ENCODE measurements at places on chromosomes 3 and 15.

GRCh38 chr15:87728998-87729397, 527.5 kb downstream of the NTRK3 start:
- no peak for DNase-seq

DNA sequence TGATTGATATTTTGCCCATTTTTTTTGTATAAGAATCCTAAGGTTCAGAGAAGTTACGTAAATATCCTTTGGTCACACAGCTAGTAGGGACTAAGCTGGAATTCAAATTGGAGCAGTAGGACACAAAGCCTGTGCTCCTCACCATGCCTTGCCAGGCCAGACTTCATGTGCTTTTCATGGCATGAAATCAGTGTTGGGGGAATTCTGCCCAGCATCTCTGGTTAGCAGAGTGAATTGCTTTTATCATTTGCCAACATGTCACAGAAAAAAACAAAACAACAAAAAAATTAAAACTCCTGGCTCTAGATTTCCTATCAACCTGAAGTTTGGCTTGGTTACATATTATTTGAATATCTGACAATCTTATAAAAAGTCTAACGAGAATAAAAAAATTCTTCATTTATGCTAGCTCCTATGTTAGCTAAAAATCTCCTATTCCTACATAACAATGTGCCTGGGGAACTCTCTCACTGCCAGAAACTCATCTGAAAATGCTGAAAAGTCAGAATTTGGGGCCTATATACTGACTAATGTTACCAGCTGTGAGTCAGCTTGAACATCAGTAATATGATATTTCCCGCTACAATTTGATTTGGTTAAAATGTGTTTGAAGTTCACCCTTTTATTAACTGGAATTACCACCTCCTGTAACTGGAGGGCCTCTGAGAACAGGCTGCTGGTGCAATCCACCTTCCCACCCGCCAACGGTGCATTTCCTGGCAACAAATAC, 141.7 kb downstream of the TIGIT start:
- DNase-seq: no peak

DNA sequence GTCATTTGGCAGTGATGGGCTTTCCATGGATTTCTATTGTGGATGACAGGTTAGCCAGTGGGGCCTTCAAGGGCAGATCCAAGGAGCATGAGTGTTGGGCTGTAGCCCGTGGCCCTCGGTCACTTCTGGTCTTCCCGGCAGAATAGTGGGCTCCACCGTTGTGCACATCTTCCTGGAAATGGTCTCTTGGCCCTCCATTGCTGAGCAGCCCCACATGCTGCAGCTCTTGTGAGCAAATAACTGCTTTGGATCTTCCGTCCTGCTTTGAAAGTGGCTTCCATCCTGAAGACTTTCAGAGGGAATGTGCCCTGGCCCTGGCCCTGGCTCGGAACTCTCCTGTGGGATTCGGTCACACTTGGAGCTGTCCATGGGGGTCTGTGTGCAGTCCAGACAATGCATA, 102.8 kb downstream of the SNRPN start:
- DNase-seq: no peak

- no peak for DNase-seq
These were observed 26.5 kb downstream of the IQGAP1 start for GRCh38 chr15:90414408-90415028.

- no peak for DNase-seq
These were observed 424.0 kb upstream of the C2CD4B start for GRCh38 chr15:62588938-62589670.

GRCh38 chr3:191330530-191331048, 263 bp upstream of the UTS2B start:
- DNase-seq: no peak

DNA sequence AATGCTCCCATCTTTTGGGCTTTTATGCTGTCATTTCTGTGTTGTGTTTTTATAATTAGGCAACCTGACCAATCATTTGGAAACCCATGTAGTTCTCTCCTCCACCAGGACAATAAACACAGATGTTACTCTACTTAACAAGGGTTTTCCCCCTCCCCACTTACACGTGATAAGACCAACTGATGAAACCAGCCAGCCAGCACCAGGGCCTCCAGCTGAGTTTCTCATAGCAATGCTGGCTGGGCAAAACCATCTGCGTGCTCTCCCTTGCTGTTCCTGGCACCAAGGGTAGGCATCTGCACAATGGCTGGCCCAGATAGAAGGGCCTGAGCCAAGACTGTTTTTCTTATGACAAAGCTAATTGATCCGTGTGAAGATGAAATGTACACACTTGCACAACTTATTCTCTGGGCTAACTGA, 310.4 kb downstream of the PLCL2 start:
- no peak for DNase-seq

DNA sequence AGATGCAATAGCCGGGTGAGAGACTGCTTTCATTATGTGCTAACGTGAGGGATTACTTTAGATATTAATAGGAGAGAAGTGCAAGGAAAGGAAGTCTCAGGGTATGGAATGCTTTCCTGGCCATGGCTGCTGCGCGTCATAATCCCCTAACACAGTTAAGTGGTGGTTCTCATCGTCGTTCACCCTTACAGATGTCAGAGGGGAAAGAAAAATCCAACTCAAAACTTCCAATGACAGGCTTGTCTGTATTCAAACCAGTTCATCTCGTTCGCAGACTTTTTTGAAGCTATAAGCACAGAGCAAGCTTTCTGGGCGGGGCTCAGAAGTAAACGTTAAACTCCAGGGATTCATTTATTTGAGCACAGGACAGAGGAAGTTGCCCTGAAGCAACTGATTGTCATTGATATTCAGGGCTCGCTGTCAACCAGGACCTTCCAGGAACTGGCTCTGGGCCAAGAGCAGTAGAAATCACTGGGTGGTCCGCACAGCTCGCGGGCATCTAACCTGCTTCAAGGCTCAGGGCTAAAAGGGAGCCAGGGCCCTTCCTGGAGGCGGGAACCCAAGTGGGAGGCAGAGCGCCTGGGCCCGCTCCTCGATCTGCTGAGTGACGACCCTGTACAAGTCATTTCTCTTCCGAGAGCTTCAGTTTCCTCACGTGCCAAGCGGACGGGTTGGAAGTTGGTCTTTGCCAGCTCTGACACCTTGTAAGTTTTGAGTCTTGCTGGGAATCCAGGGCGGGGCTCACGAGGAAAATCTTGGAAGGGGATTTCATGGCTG, 1.1 kb upstream of the LPP start:
- DNase-seq: no peak

GRCh38 chr3:38003817-38004414, 13.3 kb downstream of the VILL start:
- no peak for DNase-seq

DNA sequence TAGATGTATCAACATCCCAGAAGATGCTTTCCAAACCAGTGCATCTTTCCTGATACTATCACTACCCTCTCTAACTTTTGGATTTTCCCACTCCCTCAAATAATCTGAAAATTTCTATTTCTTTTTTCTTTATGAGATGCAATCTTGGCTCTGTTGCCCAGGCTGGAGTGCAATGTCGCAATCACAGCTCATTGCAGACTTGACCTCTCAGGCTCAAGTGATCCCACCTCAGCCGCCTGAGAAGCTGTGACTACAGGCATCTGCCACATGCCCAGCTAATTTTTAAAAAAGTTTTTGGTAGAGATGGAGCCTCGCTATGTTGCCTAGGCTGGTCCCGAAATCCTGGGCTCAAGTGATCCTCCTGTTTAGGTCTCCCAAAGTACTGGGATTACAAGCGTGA, 239.7 kb downstream of the SUCLG2 start:
- DNase-seq: no peak

- DNase-seq: no peak
These were observed 144.1 kb downstream of the KLF13 start for GRCh38 chr15:31470756-31471155.

DNA sequence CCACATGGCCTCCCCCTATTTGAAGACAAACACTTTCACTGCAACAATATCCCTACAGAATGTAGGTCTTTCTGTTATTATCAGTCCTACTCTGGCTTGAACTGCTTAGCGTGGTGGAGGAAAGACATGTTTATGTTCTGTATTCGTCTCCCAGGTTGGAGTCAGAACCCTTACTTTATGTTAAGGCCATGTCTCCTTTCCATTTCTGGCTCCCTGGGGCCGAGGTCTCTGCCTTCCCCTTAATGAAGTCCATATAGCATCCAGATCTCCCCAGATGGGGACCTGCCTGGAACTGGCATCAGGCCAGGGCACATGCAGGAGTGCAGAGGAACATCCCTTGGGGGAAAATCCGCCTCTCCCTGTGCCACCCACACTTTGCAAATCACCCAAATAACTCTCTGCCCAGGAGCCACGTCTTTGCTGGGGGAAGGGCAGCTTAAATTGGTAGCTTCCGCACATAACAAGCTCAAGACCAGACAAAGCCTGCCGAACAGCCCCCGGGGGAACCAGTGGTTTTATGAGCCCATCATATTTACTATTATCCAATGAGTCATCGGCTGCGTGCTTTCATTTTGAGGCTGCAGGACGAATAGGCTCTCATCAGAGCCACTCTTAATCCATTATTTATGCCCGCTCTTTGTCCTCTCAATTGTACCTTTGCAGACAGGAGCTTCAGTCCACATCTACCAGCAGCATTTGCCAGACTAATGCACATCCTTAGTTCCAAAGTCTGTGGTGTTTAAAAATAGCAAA, 237.0 kb downstream of the UACA start:
- no peak for DNase-seq

- DNase-seq: no peak
These were observed 4.7 kb downstream of the PIK3CB start for GRCh38 chr3:138829886-138830510.

DNA sequence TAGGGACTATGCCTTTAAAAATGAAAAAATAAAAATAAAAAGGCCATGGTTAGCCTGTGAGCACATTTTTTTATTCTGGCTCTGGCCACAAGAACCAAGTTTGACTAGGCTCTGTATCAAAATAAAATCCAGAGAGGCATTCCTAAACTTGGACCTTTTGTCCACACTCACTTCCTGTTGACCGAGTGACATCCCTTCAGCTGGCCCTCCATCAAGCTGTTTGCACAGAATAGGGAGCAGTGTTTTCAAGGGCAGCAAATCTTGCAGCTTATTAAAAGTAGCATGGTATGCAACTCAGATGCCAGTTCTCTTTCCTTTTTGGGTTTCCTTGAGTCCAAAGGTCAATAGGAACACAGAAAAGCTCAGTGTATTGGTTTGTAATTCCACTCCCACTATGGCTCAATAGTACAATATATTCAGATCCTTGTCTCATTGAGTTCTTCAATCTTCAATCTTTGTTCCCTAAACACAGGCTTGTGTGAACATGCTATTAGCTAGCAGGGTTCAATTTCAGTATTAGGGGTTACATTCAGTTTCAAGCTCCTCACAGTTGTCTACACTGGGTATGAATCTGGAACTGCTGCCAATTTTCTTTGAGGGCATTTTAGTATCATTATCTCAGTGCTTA, 244.5 kb downstream of the RBMS3 start:
- no peak for DNase-seq

- no peak for DNase-seq
These were observed 392.2 kb upstream of the CFAP20DC start for GRCh38 chr3:59442046-59442445.

DNA sequence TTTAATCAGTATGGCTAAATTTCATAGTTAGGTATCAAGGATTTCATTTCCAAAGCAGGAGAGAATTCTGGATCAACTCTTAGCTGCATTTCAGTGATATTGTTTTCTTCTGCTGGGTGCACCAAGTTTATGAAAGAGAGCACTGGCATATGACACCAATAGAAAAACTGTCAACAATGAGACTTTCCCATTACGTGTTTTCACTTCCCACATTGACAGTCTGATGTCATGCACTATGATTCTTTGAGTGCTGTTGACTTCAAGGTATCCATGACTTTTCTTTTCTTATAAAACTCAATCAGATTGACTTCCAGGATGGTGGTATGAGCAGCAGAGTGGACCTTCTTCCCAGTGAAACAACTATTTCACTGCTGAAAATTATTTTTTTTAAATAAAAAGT, 476.1 kb downstream of the EDEM1 start:
- DNase-seq: no peak

DNA sequence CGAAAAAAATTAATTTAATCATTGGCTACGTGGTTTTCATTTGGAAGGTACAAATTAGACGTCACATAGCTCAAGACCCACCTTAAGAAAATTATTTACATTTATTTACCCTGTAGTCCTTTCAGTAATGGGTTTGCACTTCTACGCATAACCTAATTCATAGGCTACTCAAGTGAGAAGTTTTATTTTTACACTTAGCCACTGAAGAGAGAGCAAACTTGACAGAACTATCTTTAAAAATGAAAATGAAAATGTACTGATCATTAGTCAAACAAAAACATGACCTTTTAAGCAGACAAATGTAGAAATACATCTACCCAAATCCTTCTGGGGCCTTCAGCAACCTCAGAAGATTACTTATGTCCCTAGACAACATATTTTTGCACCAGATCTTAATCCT, 269.4 kb upstream of the TTC14 start:
- no peak for DNase-seq

DNA sequence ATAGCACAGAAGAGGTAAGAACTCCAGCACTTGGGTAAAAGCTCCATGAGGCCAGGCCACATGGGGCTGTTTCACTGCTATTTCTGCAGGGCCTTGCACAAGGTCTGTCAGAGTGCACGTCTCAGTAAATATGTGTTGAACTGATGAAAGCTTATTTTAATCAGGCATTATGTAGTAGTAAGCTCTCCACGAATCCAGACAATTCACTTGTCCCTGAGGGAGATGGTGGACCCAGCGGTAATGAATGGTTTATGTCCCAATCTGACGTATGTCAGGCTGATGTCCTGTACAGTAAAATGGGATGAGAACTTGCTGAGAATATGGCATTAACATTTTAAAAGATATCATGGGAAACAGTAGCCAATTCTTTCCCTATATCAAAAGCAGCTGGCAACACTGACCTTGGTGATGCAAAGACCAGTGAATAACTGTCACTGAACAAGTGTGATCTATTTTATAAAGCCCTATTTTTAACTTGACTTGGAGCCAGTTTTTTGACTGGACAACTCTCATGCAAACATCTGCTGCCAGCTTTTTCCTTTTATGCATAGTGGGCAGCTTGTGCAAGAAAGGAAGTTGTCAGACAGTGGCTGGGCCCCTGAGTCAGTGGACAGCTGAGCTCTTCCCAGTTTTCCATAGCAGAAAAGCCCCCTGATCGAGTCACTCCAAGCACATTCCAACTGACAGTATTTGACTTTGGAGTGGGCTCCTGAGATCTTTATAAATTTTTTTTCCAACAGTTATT, 519.8 kb upstream of the MDFIC2 start:
- no peak for DNase-seq

DNA sequence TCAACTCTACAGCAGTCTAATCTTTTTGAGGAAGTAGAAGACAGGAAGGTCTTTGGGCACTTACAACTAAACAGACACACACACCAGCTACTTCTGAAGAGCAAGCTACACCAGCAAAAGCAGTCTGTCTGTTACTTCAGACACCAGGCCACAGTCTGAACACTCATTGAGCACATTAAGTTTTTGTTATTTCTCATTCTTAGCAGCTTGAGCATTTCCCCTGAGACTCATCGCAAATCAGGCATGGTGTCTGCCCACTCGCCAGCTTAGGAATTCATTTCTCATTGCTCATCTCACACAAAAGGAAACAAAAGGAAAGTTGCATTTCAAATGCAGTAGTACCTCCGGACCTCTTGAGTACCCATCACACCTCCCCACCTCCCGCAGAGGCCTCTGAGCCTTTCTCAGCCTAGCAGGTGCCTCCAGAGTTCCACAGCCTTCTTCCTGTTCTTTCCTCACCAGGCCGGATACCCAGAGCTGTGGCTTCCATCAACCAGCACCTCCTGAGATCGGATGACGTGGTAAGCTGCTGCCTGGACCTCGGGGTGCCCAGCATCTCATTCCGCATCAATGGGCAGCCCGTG, 302.0 kb downstream of the RYR3 start:
- DNase-seq: no peak

Data from left renal pelvis (tissue), 4 donors.